ENCODE measurements at places on chromosomes 3 and 15. TPM values are rescaled to one million over a fixed set of nuclear protein-coding genes. Genes with fewer than 3 reads are reported as not detected.

GRCh38 chr3:130934442-130935089 lies 40.7 kb downstream of the ATP2C1 start:
- no peaks in the 10 kb centered on the region for H3K27me3 ChIP-seq
- no peak overlapping the region for H3K4me3 ChIP-seq
- no peak overlapping the region for H3K27ac ChIP-seq
- DNase-seq = no peak
- peaks cover 9% of the 10 kb centered on the region for H3K36me3 ChIP-seq

GRK7 gene
- not detected for total RNA-seq

SNTN gene
- total RNA-seq = not detected

LMAN1L gene
- not detected for total RNA-seq

SLC35A5 gene
- total RNA-seq = 44.9 TPM

DNA sequence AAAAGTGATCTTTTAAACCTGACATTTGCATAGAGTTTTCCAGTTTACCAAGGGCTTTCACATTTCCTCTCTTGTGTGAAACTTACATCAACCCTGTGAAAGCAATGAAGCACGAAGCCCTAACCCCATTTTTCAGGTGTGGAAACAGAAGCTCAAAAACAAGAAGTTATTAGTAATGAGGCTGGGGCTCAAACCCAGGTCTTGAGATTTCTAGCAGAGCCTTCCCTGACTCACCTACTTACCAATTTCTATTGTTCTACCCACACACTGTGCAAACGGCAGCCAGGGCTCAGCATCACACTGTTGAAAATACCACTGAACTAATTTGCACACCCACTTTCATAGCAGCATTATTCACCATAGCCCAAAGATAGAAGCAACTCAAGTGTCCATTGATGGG lies 117.8 kb upstream of the IGF1R start:
- H3K4me3 ChIP-seq = no peak overlapping the region
- H3K4me1 ChIP-seq = no peaks in the 10 kb centered on the region
- H3K27me3 ChIP-seq = peaks cover 13% of the 10 kb centered on the region
- no peaks in the 10 kb centered on the region for H3K36me3 ChIP-seq

GPX1 gene
- 165 TPM for total RNA-seq

IMPG2 gene
- total RNA-seq = 0.40 TPM

GRCh38 chr15:92709110-92709790 lies 53.7 kb upstream of the FAM174B start:
- H3K4me1 ChIP-seq = peaks cover 18% of the 10 kb centered on the region
- no peak overlapping the region for H3K4me3 ChIP-seq
- DNase-seq = no peak
- H3K36me3 ChIP-seq = no peaks in the 10 kb centered on the region

DNA sequence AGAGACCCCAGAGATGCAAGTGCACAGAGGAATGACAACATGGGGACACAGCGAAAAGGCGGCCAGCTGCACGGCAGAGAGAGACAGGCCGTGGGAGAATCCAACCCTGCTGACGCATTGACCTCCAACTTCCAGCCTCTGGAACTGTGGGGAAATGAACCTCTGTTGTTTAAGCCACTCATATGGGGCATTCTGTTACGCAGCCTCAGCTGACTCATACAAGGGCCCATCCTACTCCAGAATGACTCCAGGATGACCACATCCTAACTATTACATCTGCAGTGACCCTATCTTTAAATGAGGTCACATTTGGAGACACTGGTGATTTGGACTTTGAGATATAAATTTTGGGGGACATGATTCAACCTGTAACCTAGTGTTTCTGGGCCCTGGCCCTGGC lies 44.0 kb downstream of the KLF15 start:
- no peaks in the 10 kb centered on the region for H3K36me3 ChIP-seq
- H3K4me3 ChIP-seq = no peak overlapping the region
- H3K27me3 ChIP-seq = no peaks in the 10 kb centered on the region

GRCh38 chr3:144516026-144516425 lies 544.4 kb downstream of the DIPK2A start:
- H3K27me3 ChIP-seq = no peaks in the 10 kb centered on the region
- no peak for DNase-seq
- no peak overlapping the region for H3K4me3 ChIP-seq
- H3K36me3 ChIP-seq = no peaks in the 10 kb centered on the region

DNA sequence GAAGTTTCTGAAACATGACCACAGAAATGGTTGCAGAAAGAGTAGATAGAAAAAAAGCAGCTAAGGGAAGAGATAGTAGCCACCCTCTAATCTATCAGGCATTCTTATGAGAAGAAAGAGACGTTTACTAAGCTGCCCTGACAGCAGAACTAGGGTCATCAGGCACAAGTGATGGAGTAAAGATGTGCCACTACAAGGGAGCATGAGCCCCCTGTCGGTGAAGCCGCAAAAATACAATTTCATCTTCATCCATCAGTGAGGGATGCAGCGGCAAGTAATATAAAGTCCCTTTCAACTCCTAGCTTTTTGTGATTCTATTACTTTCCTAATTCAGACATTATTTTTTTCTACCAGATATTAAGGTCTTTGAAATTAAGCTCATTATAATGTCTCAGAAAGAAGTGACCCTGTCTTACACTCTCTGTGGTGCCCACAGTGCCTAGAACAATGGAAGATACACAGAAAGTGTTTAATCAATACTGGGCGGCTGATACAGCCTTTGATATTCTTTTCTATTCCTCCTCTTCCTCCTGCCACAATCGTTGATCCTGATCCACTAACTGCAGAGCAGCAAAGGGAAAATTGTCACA lies 651.6 kb downstream of the NTRK3 start:
- H3K27me3 ChIP-seq = no peaks in the 10 kb centered on the region
- DNase-seq = peak; percentile 34
- H3K4me3 ChIP-seq = no peak overlapping the region
- H3K4me1 ChIP-seq = no peaks in the 10 kb centered on the region
- no peak overlapping the region for H3K27ac ChIP-seq

All from neural crest cell (in vitro differentiated cells).